ENCODE measurements at places on chromosomes 4 and X.

DNA sequence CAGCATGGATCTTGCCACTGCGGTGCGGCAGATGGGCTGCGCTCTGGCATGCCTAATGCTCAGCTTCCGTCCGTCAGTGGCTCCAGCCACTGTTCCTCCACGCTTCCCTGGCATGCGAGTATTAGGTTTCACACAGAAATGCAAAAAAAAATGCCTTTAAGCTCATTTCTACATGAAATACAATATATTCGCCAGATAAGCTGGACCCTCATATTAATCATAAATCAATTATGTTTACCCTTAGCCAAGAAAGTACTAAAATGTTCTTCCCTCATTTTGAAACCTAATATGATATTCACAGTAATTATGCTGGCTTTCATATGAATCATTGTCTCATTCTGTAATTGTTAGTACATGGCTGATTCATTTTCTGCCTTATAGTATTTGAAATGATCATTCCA, 115.5 kb upstream of the FAM241A start:
- DNase-seq: no peak

GRCh38 chr4:1409079-1409478, 2.8 kb upstream of the NKX1-1 start:
- no peak for DNase-seq

GRCh38 chr4:166535865-166536264, 662.8 kb downstream of the TLL1 start:
- no peak for DNase-seq

DNA sequence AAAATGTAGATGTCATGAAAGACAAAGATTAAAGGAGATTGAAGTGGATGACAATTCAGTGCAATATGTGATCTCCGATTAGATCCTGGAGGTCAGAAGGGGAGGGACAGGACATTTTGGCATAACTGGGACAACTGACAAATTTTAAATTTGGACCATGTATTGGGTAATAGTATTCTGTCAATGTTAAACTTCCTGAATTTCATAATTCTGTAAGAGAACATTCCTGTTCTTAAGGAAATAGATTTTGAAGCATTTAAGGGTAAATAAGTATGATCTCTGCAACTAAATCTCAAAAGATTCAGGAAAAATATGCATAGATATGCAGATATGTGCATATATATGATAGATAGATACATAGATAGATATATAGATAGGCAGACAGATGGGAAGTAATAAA, 11.0 kb downstream of the ODAPH start:
- no peak for DNase-seq

DNA sequence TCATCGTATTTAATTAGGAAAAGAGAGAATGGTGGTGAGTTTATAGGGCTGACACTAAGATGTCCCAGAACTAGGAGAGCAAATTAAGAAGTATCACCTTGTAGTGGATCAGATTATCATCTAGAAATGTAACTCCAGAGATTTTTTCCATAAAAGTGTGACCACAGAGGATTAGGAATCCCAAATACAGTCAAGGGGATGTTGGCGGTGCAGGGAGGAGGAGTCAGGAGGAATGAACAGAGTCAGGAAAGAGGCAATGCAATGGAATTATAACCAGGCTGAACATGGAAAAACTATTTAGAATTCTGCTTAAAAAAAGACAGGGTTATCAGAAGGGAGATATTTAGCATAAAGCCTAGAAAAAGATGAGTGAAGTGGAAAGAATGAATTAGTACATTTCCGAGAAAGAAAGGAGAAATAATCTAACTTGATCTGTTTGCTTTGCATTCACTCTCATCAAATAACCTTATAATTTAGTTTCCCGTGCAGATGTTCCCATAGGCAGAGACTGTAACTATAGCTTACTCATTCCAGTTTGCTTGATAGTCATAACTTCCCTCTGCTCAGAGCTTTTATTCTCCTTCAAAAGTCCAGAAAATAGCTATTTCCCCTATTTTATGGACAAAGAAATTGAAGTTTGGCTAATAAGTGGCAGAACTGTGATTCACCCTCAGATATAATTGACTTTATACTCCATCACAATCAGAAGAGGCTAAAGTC, 56.4 kb downstream of the SCFD2 start:
- no peak for DNase-seq

- DNase-seq: no peak
These were observed 14.8 kb upstream of the SPON2 start for GRCh38 chr4:1187182-1187581.

Measured in head of caudate nucleus (tissue), 42 donors.